WTC11 (cell line): ENCODE measurements at places on chromosomes 13 and 19. TPM values are rescaled to one million over a fixed set of nuclear protein-coding genes. Genes with fewer than 3 reads are reported as not detected.

AMH gene
- 4.7 to 11.2 TPM (median 5.2 TPM) in 3 replicates for total RNA-seq

PSG11 gene
- not detected in 3 replicates for total RNA-seq

FPR1 gene
- 0.72 TPM in 1 of 3 replicates, not detected in the others for total RNA-seq

SPIB gene
- 3.1 to 4.7 TPM (median 3.7 TPM) in 3 replicates for total RNA-seq

PNKP gene
- 133 to 146 TPM (median 142 TPM) in 3 replicates for total RNA-seq
